ENCODE measurements at places on chromosomes 16 and 17. TPM values are rescaled to one million over a fixed set of nuclear protein-coding genes. Genes with fewer than 3 reads are reported as not detected.
A peak's percentile ranks its signal among the peaks of the same experiment; 100 is the strongest.

- no peak for DNase-seq
Measured at GRCh38 chr17:81412490-81413093, 17.3 kb downstream of the BAHCC1 start.

THUMPD1 gene
- total RNA-seq: 88.0 TPM

DNA sequence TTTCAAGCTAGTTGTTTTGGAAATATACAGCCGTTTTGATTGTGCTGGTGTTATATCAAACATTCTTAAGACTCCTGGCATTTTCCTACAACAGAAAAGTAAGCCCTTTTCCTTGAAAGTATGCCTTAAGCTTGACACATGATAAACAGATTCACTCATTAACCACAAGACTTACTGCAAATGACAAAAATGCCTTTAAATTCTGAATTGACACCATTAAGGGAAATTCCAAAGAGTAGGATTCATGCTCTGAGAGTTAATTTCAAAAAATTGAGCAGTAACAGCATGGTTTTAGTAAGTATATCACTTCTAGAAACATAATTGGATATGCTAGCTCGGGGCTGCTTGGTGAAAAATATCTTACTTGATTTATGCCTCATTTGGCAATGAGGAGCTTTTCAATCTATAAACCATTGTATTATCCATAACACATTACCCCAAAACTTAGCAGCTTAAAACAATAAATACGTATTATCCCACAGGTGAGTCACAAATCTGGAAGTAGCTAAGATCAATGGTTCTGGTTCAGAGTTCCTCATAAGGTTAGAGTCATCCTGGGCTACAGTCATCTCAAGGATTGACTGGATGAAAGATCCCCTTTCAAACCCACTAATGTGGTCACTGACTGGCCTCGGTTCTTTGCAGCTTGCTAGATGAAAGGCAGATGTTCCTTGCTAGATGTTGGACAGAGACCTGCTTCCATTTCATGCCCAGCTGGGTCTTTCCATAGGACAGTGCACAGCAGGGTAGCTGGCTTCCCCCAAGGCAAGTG, 8.2 kb upstream of the PHAF1 start:
- no peak for DNase-seq

DNA sequence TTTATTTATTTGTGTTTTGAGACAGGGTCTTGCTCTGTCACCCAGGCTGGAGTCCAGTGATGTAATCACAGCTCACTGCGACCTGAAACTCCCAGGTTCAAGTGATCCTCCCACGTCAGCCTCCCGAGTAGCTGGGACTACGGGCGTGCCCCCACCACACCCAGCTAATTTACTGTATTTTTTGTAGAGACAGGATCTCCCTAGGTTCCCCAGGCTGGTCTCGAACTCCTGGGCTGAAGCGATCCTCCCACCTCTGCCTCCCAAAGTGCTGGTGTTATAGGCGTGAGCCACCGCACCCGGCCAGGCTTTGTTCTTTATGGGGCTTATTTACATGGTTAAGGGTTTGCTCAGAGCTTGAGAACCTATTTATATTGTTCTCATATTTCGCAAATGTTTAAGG, 5.8 kb upstream of the MEIOB start:
- no peak for DNase-seq

TBX6 gene
- total RNA-seq: 2.3 TPM

HOXB7 gene
- not detected for total RNA-seq

- no peak for DNase-seq
Measured at GRCh38 chr16:64236316-64236715, 885.5 kb downstream of the CDH11 start.

DNA sequence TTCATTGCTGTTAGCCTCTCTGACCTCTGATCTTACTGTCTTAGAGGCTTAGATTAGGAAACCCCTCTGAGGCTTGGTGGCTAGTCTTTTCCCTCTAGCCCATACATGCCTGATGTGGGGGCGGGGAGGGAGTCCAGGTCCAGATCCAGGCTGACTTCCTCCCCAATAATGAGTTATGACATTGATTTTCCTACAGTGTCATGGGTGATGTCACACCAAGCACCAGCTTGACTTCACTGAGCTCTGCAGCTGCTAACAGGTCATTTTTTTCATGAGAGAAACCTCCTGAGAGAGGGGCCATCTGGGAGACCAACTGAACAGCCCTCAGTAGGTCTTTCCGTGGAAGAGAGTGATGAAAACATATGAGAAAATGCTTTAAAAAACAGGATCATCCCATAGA, 180.2 kb upstream of the N4BP1 start:
- DNase-seq: no peak

DNA sequence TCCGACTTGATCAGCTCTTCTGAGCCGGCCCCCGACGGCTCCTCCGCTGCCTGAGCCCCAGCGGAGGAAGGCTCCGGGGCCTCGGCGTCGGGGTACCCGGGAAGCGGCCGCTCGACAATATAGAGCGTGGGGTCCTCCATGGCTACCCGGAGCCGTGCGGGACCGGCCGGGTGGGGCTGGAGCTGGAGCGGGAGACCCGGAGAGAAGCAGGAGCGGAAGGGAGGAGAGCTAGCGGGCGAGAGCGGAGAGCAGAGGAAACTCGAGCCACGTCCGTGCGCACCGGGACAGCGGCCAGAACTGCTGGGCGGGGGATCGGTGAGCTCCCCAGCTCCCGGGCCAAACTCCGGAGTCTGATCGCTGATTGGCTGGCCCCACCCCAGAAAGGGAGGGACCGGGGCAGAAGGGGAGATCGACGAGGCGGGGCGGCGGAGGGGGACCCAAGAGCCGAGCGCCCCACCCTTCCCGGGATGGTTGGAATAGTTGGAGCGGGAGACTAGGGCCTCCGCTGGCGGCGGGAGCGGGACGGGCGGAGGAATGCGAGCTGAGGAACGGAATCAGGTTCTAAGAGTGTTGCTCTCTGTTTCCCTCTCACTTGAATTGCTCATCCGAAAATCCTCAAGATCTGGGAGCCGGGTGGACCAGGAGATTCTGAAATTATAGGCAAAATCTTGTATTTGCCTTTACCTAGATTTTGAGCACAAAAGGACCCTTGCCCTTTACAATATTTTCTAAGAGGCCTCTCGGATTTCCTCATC, at the start of gene CAVIN1:
TSS of gene CAVIN1 (minus strand) at position 299 of the 755 bp plus-strand sequence. CDS start at position 140, 159 bp downstream.
- peak; percentile 99 for DNase-seq

PSMB3 gene
- total RNA-seq: 270 TPM

- no peak for DNase-seq
Measured at GRCh38 chr16:53458635-53459034, 24.4 kb downstream of the RBL2 start.

DNA sequence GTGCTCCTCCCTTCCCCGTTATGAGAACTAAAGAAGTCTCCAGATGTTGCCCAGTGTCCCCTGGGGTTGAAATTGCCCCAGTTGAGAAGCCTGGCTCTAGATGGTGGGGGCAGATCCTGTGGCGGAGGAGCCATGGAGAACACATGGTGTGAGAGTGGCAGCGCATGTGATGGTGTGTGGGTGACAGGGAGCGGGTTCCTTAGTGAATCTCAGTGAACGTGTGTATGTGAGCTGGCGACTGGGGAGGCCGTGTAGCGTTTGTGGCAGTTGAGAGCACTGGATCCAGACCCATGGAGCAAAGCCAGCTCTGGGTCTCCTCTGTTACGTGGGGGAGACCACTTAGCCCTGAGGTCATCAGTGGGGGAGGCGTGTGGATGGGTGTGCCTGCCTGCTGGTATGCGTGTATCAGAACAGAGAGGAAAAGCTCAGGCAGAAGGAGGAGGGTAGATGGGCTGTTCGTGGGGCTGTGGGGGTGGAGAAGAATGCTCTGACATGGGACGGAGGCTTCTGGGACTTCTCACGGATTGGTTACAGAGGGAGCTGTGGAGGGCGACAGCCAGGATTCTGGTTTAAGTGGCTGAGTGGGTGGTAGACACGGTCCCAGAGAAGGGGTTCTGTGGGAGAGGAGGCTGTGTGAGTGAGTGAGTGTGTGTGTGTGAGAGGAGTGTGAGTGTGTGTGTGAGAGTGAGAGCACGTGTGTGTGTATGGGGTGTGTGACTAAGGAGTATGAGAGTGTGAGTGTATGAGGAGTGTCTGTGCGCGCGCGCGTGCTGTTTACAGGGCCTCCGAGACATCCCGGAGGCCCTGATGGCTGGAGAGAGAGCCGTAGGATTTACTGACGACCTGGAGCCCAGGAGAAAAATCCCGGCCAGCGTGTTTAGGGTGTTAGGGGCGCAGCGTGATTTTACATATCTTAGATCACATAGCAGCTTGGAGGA, 193.8 kb downstream of the SNX29 start:
- no peak for DNase-seq

CD300A gene
- 0.45 TPM for total RNA-seq

GRCh38 chr17:4764595-4764994, 7.1 kb upstream of the TM4SF5 start:
- DNase-seq: no peak

HS3ST3B1 gene
- total RNA-seq: 17.7 TPM

GRCh38 chr17:41540921-41541625, 13.0 kb upstream of the KRT19 start:
- DNase-seq: no peak

- DNase-seq: no peak
Measured at GRCh38 chr16:48441863-48442279, 56.7 kb upstream of the SIAH1 start.
